Activated naive CD8-positive, alpha-beta T cell treated with anti-CD3 and anti-CD28 coated beads, Interleukin-2, amount 10 ng/mL, durations not matched to agents 7 days and 5 days (primary cell): ENCODE measurements at places on chromosomes 5 and 9.
A peak's percentile ranks its signal among the peaks of the same experiment; 100 is the strongest.

DNA sequence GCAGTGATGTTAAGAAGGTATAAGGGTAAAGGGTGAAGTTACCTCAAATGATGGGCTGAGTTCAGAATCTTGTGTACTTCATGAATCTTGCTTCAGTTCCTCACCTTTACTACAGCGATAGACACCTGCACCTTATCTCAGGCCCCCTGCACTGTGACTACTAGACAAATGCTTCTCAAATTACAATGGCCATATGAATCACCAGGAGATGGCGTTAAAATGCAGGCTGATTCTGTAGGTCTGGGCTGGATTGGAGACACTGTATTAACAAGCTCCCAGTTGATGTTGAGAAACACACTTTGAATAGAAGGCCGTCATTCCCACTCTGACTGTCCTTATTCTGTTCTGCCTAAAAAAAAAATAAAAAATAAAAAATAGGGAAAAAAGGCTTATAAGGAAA lies 29.8 kb downstream of the TARS1 start:
- no peak for DNase-seq

DNA sequence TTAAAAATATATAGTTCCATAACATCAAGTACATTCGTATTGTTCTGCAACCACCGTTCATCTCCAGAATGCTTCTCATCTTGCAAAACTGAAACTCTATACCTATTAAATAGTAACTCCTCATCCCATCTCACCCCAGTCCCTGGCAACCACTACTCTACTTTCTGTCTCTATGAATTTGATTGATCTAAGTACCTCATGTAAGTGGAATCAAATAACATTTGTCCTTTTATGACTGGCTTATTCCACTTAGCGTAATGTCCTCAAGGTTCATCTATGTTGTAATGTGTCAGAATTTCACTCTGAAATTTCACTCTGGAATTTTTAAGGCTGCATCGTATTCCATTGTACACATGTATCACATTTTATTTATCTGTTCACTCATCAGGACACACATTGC lies 132.1 kb upstream of the RUSC2 start:
- no peak for DNase-seq

DNA sequence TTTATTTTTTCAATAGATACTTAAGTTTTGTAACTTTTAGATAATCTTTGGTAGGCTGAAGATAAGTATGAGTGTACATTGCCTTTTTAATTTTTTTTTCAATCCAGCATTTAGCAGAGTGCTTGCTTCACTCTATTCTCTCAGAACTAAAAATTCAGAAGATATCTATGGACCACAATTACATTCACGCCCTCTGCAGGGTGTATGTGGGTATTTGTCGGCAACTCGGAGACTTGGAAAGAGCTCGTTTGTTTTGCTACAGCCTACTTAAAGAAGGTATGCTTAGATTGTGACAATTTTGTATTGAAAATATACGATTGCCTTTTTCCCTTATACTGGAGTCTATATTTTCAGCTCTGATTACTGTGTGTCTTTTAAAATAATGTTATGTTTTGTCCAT lies 43.8 kb downstream of the ICE1 start:
- no peak for DNase-seq

DNA sequence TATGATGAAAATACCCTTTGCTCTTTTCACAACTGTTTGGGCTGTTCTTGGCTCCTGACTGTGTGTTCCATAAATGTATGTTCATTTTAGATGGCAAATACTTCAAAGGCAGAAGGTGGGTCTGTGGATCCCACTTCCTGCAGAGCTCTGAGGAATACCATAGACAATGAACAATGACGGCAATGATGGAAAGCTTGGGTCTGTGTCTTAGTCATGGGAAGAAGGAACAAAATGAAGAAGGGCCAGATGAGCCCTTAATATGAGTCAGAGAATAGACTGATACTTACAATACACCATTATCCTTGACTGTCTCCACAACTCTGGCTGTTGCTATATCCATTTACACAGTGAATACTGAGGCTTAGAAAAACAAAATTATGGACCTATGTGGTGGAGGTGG lies 126.0 kb downstream of the SLIT3 start:
- no peak for DNase-seq

- no peak for DNase-seq
Measured at GRCh38 chr9:120391691-120392090, 188.3 kb downstream of the CDK5RAP2 start.

- no peak for DNase-seq
Measured at GRCh38 chr9:16575142-16575985, 295.1 kb downstream of the BNC2 start.

DNA sequence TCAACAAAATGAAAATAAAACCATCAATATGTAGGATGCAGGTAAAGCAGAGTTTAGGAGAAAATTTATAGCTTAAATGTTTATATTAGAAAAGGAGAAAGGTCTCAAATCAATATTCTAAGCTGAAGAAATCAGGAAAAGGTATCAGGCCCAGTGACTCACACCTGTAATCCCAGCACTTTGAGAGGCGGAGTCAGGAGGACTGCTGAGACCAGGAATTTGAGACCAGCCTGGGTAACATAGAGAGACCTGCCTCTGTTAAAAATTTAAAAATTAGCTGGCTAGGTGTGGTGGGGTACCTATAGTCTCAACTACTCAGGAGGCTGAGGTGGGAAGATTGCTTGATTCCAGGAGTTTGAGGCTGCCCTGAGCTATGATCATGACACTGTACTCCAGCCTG lies 32.2 kb downstream of the CCDC69 start:
- no peak for DNase-seq

DNA sequence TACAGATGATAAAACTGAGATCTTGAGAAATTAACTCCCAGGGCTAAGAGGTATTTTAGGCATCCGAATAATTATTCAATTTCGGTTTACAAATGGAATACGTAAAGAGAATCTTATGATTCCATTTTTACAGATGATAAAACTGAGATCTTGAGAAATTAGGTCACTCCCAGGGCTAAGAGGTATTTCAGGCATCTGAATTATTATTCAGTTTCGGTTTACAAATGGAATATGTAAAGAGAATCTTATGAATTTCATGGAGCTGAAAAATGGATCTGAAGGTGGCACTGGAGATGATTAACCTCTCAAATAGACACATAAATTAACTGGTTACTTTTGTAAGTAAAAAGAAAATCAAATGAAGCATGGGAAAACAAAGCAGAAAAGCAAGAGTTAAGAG lies 44.2 kb downstream of the FGF1 start:
- DNase-seq, result no peak

- DNase-seq, result no peak
Measured at GRCh38 chr9:37206121-37206620, 85.8 kb downstream of the ZCCHC7 start.

DNA sequence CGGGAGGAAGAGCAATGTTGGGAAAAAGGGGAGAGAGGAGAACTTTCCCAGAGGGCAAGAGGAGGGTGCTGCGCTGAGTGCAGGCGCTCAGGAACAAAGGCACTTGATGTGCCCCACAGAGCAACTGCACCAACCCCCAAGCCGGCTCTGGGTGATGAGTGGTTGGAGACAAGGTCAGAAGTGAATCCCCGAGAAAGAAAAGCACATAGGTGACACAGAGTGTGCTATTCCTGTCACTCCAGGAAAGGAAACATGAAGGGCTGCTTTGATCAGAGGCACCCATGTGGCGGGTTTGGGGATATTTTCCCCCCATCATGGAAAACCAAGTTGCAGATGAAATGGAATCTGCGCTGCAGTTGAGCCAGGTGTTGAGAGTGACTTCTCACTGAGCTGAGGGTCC lies 20.7 kb upstream of the SLC25A48 start:
- DNase-seq, result no peak

- no peak for DNase-seq
Measured at GRCh38 chr9:127873886-127874285, 3.6 kb downstream of the AK1 start.

DNA sequence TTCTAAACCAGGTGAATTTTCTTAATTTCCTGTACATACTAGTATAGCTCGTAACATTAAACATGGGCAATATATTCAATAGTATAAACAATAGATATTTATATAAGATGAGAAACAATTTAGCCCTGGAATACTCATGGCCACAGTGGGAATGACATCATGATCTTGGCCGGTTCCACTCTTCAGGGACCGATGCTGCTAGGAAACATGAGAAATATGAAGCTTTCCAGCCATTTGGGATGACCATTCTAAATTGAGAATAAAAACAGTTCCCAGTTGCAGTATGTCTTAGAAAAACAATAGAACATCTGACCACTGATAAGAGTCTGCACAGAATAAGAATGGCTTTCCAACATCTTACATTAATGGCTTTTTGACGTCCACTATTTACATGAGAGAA lies 33.3 kb upstream of the SLCO6A1 start:
- DNase-seq, result no peak

GRCh38 chr5:83059341-83059740 lies 17.9 kb downstream of the TMEM167A start:
- no peak for DNase-seq

DNA sequence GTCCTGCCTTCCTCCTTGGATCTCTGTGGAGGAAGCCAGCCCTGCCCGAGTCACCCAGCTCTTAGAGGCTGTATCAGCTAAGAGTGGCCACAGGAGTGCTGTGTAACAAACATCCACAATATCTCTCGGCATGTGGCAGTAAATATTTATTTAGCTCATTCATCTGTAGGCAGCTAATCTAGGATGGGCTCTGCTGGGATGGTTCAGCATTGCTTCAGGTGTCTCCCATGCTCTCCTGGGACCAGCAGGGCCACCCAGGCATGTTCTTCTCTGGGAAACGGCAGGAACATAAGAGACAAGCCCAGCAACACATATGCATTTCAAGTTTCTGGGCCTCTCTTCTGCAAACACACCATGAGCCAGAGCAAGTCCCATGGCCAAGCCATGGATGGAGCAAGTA lies 56.1 kb downstream of the HRH2 start:
- DNase-seq, result peak; percentile 8

GRCh38 chr5:75367401-75367800 lies 30.4 kb downstream of the HMGCR start:
- no peak for DNase-seq

DNA sequence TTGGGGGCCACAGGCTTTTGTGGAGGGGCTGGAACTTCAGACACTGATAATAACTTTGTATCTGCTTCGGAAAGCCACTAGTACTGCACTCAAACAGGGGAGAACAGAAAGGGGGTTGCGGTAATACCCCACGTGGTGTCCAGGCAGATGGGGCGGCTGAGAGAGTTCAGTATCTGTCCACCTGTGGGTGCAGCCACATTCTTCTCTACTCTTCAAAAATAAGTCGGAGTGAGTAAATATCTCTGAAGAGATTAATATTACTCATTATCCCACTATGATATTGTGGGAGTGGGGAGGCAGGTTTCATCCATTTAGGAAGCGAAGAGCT lies 102.1 kb upstream of the SSBP2 start:
- no peak for DNase-seq

- no peak for DNase-seq
Measured at GRCh38 chr5:18968966-18969365, 1019.0 kb downstream of the CDH18 start.

- no peak for DNase-seq
Measured at GRCh38 chr5:126355940-126356339, 67.3 kb upstream of the GRAMD2B start.

- no peak for DNase-seq
Measured at GRCh38 chr5:158699298-158699880, 400.3 kb downstream of the EBF1 start.

GRCh38 chr5:109654455-109654854 lies 35.3 kb upstream of the MAN2A1 start:
- no peak for DNase-seq

DNA sequence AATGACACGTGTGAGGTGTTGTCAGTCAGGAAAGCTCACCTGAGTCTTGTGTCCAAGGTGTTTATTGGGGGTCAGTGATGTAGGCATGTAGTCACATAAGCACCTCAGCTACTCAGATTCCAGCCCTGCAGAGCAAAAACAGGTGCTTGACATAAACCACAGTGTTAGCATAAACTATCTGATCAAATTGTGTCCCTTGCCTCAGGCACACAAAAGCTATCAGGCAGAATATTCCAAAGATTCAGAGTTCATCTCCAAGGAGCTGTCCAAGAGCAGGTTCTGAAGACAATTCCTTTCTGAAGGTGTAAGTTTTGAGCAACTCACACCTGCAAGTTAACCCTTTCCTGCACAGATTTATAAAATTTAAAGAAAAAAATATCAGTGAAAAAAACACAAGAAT lies 102.2 kb upstream of the ITGA1 start:
- DNase-seq, result no peak

DNA sequence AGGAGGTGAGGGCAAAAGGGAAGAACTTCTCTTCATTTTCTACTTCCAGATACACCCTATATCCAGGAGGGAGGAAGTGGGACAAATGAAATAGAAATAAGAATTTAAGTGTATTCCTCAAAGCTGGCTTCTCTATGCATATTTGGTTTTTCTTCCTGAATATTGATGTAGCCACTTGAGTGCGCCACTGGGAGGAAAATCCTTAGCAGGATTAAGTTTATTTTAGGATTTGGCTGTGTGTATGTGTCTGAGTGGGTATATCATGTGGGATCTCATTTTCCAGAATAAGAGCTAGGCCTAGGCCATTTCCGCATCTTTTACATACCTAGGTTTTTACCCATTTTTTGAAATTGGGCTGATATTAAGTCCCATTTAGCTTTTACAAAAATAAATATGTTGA lies 42.5 kb downstream of the MAP1B start:
- DNase-seq, result no peak

- no peak for DNase-seq
Measured at GRCh38 chr9:13718539-13718938, 439.0 kb upstream of the MPDZ start.

GRCh38 chr5:179964015-179964414 lies 56.3 kb upstream of the TBC1D9B start:
- DNase-seq, result no peak

DNA sequence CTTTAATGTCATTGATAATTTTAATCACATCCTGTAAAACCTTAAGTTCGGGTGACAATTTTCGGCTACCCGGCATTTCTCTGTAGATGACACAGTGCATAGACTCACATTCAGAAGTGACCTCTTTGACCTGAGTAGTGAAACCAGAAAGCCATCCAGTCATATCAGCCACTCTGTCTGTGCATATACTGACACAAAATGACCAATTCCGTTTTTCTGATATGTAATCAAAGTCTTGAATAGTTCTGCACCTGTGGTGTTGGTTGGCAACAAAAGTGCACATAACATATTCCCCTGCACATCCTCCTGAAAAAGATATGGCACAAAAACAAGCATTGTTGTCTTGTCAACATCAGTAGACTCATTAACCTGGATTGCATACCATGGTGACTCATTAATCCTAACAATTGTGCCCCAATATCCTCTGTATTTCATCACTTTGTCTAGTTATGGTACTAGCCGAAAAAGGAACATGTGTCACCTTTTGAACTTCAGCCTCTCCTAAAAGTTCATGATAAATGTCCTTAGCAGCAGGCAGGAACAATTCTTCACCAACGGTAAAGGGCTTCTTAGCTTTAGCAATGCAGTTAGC lies 4.6 kb upstream of the HNRNPA0 start:
- DNase-seq, result no peak
